Frontal cortex (tissue), 4 donors: ENCODE measurements at places on chromosomes 12 and 14. TPM values are rescaled to one million over a fixed set of nuclear protein-coding genes. Genes with fewer than 3 reads are reported as not detected.

- DNase-seq: no peak
These were observed 102.5 kb downstream of the ZFP36L1 start for GRCh38 chr14:68690089-68690958.

DNA sequence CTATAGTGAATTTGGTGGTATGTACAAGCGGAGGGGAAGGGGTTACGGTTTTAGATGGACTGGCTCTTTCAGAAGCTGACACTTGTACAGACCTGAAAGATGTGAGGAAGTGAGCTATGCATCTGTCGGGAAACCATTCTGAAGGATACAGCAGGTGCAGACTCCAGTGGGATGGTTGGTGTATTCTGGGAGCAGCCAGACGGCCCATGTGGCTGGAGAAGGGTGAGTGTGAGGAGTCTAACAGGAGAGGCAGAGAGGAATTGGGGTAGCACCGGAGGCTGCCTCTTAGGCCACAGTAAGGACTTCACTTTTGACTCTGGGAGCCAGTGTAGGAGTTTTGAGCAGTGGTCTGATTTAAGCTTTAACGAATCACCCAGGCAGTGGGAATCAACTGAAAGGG lies 90.7 kb downstream of the APAF1 start:
- no peak for DNase-seq

Gene MUCL1
- not detected for total RNA-seq

GRCh38 chr14:69312608-69313007 lies 52.6 kb downstream of the GALNT16 start:
- no peak for DNase-seq

Gene FBLN5
- 1.6 TPM for total RNA-seq

DNA sequence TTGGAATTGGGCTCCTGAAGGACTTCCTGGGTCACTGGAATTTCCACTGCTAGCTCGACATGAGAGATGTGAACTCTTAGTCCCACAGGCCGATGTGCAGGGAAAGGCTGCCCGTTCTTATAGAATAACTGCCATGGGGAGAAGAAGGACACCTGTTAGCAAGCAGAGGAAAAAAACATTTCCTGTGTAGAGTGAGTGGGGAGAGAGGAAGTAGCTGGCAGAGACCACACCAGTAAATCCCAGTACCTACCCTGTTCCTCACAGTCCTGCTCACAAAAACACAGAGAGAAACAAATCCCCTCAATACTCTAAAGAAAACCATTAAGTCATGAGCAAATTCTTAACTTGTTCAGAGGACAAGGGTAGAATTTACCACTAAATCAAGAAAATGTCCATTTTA lies 29.5 kb downstream of the AREL1 start:
- no peak for DNase-seq

- DNase-seq: peak; percentile 36
These were observed 132.3 kb downstream of the SNAPC1 start for GRCh38 chr14:61894452-61895077.
